ENCODE measurements at places on chromosomes 7 and 10.

- no peak for DNase-seq
These were observed 24.0 kb upstream of the A1CF start for GRCh38 chr10:50909334-50910014.

GRCh38 chr7:29623973-29624372, 60.3 kb downstream of the PRR15 start:
- DNase-seq: no peak

- no peak for DNase-seq
These were observed 178.7 kb downstream of the TNS3 start for GRCh38 chr7:47402941-47403866.

DNA sequence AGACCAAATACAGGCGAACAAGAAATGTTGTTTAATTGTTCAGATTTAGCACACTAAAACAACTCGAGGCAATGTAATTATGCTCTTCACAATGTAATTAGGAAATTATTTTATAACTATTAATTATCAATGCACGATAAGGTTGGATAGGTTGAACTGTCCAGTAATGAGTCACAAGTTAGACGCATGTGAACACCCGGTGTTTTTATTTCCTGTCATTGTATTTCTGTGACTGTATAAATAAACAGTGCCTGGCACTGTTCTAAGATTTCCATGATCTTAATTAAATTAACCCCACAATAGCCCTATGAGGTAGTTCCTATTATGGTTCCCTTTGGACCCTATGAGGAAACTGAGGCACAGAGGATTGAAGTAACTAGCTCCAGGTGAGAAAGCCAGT, 26.2 kb downstream of the C10orf105 start:
- peak; percentile 47 for DNase-seq

DNA sequence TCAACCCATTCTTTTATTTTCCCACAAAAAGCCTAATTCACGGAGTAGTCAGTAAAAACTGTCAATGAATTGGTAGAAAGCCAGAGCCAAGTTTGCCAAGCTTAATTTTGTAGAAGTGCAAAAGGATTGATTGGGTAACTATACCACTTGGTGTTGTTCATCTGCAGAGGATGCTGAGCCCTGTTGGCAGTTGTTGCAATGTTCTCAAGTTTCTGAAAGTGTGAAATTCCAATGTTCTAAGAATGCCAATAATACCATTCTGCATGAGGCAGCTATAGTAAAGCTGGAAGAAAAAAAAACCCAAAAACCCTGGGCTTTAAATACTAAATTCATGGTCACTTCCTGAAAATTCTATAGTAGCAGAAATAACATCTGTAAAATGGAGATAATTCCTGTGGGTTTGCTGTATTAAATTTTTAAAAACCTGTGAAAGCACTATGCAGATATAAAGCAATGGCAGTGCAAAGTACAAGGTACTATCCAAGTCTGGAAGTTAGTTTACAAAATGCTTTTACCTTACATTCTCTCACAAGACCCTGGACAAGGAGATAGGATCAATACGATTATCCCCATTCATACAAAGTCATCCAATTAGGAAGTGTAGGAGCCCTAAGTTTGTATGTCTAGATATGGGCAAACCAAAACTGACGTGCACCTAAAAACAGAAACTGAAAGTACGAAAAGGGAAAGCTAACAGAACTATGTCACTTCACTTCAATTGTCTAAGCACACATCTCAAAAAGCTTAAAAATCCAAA, 6.0 kb upstream of the PON1 start:
- no peak for DNase-seq

DNA sequence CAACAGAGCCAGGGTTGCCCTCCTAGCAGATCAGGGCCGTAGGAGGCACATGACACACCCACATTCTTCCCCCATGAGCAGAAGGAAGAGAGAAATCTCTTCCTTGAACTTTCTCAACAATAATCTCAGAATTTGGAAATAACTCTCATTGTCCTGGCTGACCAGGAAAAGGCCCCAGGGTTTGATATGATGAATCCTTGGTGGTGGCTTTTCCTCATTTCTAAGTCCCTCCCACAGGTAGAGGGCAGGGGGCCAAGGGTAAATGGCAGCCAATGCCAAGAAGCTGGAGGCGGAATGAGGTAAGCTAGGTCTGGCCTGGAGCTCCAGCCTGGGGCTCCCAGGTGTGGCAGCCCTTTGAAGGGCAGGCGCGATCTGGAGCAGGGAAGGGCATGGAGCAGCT, 67.8 kb downstream of the GRB10 start:
- no peak for DNase-seq

- DNase-seq: no peak
These were observed 2.1 kb downstream of the GRM3 start for GRCh38 chr7:86645676-86646276.

DNA sequence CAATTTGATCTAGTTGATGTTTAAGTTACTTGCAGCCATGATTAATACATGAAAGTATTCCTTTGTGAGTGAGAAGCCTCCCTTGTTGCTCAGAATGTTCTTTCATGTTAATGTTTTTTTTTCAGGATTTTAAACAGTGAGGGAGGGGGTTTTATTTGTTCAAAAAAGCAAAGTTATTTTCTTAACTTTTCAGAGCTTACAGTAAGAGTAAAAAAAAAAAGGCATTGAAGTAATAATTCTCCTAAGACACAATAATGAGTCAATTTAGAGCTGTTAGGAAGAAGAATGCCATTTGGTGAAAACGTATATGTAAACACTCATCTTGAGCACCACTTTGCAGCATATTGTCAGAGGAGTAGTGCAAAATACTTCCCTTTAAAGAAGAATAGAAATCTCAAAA, 105.8 kb downstream of the SEMA3A start:
- no peak for DNase-seq

DNA sequence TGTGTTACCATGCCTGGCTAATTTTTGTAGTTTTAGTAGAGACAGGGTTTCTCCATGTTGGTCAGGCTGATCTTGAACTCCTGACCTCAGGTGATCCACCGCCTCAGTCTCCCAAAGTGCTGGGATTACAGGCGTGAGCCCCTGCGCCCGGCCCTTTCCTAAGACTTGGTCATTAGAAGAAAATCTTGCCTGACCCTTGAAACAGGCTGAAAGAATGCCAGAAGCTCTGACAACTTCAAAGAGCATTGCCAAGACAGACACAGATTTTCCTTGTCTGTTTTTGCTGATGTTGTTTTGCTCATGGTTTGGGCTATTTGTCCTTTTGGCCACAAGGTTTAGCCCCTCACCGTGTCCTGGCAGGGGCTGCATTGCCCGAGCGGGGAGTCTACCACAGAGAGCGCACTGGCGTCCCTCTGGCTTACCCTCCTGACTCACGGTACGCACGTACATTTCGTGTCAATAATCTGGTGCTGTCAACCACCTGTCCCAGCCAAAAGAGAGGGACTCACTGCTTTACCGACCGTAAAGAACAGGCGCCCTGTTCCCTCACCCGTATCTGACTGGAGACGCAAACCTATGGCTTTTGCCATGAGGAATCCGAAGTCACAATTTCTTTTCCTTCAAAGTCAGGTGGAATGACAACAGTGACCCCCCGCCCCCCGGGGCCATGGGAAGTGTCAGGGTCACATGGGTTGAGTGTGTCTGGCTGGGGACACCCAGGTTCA, 10.1 kb upstream of the INPP5A start:
- DNase-seq: no peak

DNA sequence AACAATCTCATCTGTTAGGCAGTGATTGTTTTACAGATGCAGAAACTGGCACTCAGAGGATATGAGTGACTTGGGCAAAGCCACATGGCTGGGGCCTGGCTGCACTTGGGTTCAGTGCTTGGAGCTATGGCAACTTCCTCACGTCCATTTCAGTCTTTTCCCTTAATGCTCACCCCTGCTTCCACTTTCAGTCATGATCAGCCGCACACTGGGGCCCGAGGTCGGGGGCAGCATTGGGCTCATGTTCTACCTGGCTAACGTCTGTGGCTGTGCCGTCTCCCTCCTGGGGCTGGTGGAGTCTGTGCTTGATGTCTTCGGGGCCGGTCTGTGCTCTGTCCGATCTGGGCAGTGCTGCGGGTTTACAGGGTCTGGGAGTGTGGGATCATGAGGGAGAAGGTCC, 3.0 kb downstream of the SLC12A9 start:
- DNase-seq: no peak

DNA sequence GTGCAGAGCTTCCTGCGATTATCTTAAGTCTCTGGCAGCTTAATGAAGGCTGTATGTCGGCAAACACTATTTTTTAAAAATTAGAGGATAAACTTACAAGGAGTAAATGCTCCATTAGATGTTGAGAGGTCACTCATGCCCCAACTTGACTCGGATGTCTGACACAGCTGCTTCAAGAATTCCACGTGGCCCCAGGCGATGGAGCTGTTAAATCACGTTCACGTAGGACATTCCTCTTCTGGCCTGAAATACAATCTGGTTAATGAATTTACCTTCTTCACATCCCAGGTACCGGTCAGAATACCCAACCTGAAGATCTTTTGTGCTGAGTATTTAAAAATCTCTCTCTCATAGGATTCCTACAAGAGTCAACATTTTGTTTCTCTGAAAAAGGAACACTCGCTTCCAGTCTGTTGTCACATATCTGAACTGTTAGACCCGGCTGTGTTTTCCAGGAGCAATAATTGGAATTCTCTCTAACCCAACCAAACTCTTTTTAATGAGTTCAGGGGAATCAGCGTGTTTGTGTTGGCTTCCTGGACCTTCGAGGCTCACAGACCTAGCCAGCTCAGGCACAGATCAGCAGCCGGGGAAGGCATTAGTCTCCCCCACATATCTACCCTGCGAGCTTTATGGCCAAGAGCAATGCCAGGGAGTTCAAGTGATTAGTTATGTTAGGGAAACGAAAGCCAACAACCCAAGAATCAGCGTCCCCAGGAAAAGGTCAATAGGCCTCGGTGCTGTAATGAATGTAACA, 284.9 kb downstream of the FGFR2 start:
- no peak for DNase-seq

DNA sequence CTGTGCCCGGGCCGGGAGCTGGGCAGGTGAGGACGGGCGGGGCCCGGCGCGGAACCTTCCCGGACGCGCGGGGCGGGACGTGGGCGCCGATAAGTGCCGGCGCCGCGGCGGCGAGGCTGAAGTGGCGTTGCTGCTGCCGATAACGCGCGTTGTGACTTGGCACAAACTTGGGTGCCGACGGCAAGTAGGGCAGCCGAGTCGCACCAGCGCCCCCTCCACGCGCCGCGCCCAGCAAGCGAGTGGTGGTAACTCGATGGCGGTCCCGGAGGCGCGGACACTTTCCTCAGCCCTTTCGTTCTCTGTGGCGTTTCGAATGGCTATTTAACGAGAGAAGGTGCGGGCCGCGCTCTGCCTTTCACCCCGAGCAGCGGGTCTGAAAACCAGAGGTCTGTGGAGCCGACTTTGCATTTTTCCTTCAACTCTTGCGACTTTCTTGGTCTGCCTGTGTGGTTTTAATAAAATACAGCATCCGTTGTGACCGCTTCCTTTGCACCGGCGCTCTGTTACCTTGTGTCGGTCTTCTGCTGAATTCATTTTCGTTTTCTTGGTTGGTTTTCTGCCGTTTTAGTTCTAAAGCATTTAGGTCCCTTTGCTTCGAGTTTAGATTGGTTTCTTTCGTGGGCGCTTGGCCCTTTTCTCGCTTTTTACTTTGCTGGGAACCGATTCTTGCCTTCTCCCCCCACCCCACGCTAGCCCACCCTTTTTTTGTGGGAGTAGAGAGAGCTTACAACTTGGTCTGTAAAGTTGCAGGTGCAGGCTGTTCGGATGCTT, 701 bp downstream of the STK17A start:
- DNase-seq: peak; percentile 80

- no peak for DNase-seq
These were observed 6.1 kb downstream of the CHRM2 start for GRCh38 chr7:136874393-136875032.

DNA sequence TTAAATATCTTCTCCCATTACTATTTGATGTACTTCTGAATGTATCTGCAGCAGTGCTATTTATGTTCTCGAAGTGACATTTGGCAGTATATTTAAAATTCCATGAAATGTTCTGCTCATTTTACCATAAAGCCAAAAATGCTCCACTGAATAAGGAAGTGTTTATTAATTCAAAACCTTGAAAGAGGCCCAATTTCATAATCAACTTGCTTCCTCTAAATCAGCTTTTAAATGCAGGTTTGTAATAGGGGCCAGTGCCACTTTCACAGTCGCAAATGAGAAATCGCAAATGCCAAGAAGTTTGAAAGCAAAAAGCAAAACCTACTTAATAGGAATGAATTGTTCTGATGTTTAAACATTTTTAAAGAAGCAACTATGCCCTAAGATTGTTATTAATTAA, 11.4 kb downstream of the NHLRC2 start:
- DNase-seq: no peak

- no peak for DNase-seq
These were observed 65.4 kb downstream of the MRPL32 start for GRCh38 chr7:42997611-42998010.

- no peak for DNase-seq
These were observed 560.2 kb downstream of the DNAJB6 start for GRCh38 chr7:157896774-157897555.

DNA sequence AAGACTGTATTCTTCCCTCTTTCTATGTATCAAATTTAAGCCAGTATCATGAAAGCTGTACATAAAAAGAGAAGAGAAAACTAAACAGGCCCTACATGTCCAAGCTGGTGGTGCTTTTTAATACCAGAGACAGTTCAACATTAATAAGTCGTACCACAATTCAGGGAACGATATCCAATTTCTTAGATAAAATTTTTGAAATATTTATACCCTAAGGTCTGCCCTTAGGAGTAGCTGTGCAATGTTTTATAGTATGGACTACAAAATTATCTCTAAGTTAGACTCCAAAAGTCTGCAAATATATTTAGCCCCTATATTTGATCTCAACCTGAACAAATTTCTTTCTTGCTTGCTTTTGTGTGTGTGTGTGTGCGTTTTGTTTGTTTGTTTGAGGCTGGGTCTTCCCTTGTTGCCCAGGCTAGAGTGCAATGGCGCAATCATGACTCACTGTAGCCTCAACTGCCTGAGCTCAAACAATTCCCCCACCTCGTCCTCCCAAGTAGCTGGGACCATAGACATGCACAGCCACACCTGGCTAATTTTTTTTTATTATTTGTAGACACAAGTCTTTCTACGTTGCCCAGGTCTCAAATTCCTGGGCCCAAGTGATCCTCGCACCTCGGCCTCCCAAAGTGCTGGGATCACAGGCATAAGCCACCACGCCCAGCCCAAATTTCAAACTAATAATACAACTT, 13.2 kb downstream of the ARHGAP19 start:
- DNase-seq: no peak

- no peak for DNase-seq
These were observed 37.5 kb downstream of the NT5C2 start for GRCh38 chr10:103155471-103156085.
